Aorta (tissue), 5 donors: ENCODE measurements at places on chromosomes 1 and 21. TPM values are rescaled to one million over a fixed set of nuclear protein-coding genes. Genes with fewer than 3 reads are reported as not detected.

DNA sequence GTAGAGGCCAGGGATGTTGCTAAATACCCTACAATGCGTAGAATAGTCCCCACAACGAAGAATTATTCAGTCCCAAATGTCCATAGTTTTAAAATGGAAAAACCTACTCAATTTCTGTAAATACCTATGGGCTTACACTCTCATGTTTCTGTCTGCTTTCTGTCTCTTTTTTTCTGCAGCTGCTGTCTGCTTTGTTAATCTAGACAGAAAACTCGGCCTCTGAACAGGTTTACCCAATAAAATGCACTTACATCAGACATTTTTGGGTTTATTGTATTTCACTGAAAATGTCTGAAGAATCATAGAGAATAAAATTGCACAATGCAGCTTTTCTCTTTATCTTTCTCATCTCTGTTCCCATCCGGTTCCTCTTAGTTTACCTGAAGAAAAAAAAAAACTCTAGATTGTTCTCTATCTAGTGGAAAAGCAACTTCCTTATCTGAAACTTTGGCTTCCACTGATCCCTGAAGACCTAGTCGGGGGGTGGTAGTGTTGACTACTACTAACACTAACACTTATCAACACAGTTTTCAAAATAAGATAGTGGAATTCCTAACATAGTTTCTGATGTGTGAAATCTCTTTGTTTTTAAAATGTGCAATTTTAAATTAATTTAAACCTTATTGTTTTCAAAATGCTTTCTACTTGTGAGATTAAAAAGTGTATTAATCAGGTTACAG is 76.9 kb upstream of the CCDC190 start:
- DNase-seq, result no peak

- DNase-seq, result no peak
These were observed 25.1 kb upstream of the RUNX3 start for GRCh38 chr1:24955161-24955560.

DNA sequence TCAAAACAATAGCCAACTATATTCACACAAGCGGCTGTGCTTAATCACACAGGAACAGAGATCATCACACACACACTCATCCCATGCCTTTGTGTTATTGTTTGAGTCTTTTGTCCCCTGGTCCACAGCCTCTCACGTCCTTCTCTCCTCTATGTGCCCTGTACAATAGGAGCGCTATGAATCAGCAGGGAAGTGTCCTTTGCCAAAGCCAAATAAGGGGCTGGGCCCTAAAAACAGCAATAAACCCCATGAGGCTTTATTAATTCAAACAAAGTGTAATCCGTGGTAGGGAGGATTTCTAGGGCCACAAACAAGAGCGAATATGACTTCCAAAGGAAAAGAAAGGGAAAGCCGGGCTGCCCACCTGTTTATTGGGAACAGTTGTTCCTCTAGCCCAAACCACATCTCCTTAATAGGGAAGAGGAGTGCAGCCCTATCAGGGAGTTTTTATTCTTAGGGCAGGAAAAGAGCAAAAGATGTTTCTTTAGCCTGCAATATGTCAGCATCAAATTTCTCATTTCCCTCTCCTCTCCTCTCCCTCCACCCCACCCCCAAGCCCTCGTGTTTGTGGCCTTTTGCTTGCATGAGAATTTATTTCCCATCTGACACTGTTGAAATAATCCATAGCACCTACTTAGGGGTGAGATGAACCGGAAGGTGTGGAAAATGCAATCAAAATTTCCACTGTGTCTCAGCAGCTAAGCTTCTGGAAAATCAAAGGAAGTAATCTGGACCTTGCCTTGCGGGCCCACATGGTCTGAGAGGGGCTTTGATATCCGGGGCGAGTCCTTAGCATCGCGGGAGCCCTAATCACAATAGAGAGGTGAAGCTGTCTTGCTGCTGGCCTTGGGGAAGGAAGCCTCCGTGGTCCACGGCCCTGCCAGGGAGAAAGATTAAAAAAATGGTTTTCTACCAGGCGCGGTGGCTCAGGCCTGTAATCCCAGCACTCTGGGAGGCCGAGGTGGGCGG is 45.3 kb upstream of the ITPKB start:
- no peak for DNase-seq

- no peak for DNase-seq
These were observed 327.3 kb downstream of the SIPA1L2 start for GRCh38 chr1:232302376-232303221.

GRCh38 chr21:32886339-32886738 is 114.8 kb upstream of the PAXBP1 start:
- DNase-seq, result no peak

DNA sequence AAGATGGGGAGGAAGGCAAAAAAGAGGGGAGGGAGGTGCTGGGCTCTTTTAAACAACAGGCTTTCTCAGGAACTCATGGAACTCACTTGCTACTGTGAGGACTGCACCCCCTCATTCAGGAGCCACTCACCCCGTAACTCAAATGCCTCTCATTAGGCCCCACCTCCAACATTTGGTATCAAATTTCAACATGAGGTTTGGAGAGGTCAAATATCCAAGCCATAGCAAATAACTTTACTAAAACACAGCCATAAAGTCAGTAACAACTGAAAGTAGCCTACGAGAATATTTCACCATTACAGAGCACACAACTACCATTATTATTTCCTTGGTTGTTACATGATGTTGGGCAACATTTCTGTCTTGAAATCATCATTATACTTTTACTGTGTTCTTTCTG is 13.1 kb upstream of the DMRTB1 start:
- no peak for DNase-seq

GRCh38 chr1:240712014-240712731 is 100.2 kb upstream of the GREM2 start:
- no peak for DNase-seq

DNA sequence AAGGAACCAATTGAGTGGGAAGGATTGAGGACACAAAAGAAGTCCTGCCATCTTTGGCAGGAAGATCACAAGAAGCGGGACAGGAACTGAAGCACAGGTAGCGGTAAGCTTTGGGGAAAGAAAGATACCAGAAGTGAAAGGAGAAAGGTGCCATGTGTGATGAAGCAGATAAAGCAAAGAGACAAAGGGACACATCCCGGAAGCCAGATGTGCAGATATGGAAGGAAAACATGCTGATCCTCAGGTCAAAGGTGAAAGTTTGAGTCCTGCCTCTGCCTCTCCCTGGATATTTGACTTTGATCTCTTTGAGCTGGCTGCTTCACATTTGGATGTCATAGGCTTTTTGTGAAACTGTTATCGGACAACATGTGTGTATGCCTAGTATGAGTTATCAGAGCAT is 34.0 kb downstream of the ACP6 start:
- no peak for DNase-seq

DNA sequence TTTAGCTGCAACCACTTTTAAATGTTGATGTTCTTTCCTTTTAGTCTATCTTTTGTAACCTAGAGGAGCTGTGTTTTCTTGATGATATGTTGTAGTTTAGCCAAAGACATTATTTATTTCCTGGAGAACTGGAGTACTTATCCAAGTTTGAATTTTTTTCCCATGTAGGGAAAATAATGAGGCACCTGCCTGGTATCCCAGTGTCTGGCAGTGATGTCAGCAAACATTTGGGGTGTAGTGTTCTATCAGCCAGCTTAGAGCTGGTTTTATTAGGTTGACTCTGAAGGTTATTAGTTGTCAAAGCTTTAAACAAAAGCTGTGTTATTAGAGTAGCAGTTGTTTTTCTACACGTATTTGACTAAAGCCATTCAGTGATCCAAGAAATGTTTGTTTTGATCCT is 3.2 kb downstream of the CTPS1 start:
- DNase-seq, result no peak

GRCh38 chr1:54070171-54070837 is 16.9 kb downstream of the TCEANC2 start:
- DNase-seq, result no peak

DNA sequence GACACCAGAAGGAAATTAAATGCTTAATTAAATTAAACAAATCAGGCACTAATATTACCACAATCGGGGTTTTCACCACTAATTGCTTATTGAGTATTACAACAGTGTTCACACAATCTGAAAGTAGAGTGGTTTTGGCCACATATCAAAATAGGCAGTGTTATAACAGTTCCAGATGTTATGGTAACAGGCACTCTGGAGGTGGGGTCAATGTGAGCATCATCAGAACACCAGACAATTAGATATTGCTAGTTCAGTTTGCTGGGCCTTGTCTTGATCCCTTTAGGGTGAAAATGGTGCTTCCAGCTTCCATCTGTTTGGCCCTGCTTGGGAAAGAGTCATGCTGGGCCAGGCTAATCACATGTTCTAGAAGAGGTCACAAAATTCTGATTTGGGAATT is 14.5 kb upstream of the DDAH1 start:
- no peak for DNase-seq

DNA sequence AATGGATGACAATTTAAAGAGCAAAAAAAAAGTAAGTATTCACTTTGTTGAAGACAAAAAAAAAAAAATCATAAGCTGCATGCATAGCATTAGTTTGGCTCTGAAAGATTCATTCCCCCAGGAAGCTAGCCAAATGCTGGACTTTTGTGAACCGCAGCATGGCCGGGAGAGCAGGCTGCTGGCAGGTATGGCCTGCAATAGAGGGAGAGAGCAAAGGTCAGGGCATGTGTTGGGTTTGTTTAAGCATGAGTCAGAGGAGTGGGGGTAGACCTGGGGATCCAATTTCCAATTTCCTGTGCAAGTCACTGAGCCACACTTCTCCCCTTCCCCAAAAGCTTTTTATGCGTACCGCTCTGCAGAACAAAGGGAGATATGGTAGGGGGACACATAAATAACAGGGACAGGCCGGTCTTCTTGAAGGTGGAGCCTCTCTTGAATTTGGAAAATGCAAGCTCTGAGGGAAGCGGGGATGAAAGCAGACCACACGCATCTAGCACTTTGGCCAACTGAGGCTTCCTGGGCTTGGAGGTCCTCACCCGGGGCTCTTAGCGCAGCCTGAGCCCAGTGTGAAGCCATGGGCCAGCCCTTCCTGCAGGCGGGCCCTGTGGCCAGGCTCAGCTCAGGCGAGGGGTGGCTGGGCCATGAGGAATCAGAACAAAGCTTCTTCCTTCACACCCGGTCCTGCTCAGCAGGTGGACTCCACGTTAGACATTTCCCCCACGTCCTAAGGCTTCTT is 171.1 kb downstream of the TOMM20 start:
- no peak for DNase-seq

DNA sequence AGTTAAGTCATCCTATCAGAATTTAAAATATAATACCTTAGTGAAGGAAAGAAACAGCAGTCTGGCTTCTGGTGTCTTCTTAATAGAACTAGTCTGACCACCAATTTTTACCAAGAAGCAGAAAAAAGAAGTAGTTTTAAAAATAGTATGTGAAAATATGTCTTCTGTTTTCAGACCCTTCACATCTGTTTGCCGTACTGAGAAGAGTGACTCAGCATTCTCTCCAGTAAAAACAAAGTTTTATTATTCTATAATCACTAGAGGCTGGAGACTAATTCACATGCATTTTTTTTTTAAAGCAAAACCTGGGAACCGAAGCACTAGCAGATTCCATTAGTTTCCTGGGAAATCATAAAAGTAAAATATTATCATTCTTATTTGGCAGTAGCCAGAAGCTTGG is 163.8 kb downstream of the COL24A1 start:
- no peak for DNase-seq

DNA sequence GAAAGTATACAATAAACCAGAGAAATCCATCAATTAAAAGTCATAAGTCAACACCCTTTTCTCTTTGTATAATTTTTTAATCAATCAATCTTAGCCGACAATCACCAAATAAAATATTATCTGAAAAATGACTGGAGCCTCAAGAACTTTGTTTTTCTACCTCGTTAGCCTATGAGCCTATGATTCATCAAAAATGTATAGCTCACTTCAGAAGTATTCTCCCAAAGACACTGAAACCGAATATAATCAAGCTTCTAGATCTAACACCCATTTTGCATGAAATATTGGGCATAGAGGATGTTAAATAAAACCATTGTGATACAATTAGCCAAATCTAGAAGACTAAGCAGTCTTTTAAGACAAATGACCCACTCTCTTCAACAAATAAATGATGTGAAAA is 17.8 kb upstream of the RSBN1 start:
- DNase-seq, result no peak

DNA sequence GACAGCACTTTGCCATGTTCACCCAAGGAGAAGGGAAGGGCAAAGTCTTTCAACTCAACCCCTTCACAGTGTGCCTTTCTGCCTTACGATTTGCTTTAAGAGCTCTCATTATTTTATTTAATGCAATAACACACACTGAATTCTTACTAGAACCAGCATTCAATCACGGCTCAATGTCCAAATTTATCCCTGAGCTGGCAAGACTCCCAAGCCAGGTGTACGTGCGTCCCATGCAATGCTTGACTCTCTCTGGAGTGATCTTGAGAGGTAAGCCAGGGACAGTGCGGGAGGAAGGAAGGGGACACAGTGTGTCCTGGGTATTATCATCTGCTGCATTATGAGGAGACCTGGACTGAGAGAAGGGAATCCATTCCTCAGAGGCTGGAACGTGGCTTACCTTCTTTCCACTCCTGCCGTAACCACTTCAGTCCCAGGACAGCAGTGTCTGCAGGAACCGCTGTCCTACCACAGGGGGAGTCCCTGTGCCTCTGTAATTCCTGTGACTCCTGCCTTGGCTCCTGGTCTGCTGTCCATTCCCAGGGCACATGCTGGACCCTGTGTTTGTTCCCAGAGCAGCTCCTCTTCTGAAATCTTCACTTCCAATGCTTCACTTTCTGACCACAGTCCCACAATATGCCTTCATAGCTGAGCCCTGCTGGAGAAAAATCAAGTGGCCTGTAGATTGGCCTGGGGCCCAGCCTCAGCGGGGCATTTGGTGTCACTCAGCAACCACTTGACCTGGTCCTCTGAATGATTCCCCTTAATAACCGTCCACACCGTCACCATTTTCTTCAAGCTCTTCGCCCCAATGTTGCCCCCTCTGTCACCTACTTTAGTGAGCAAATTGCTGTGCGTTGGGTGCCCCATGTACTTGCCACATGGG is 28.6 kb upstream of the STUM start:
- no peak for DNase-seq

- DNase-seq, result no peak
These were observed 36.0 kb upstream of the GUCA2B start for GRCh38 chr1:42117214-42117613.

DNA sequence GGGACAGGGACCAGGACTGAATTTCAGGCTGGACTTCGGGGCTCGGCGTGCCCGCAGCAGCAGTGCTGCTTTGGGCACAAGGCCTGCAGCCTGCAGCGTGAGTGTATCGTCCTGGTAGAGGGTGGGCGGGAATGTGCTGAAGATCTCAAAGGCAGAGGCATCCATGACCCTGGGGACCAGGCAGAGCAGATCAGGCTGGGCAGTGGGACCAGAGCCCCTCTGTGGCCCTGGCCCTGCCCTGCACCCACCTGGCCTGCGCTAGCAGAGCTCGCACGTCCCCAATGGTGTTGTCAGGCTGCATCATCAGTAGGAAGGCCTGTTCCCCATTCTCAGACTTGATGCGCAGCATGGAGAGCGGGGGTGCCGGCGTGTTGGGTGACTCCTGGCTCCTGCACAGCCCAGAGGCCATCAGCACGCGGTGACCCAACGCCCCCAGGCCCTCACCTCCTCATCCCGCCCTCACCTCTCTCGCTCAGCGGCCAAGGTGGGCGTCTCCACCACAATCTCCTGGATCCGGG is 2.6 kb downstream of the SH3BGRL3 start:
- no peak for DNase-seq

- DNase-seq, result no peak
These were observed 458.7 kb upstream of the ADAMTS5 start for GRCh38 chr21:27425574-27425973.

The RC3H1 gene
- 51.7 TPM for total RNA-seq

The VAMP4 gene
- total RNA-seq, result 22.4 TPM

The PRKACB gene
- 51.5 TPM for total RNA-seq

The CHIA gene
- total RNA-seq, result not detected

The OR10Z1 gene
- total RNA-seq, result not detected

The ST6GALNAC5 gene
- total RNA-seq, result 9.8 TPM

The PLA2G4A gene
- total RNA-seq, result 11.8 TPM

The SLC25A34 gene
- total RNA-seq, result 4.3 TPM

The TNN gene
- 0.30 TPM for total RNA-seq

The APCS gene
- total RNA-seq, result not detected
